ENCODE measurements at places on chromosomes 2 and 18.

DNA sequence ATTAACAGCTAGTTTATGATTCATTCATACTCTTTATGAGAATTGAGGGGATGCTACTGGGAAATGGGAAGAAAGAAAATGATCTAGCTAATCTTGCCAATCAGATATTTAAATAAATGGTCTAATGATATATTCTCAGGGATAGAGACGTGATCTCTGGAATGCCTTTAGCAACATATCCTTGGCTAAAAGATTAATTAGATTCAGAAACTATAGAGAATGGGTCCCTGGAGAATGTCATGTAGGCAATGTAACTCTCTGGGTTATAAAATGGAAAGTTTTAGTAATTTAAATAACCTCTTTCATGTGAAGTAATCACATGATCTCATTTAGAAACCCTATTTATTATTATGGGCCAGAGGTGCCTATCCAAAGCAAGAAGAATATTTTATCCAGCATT, 771.0 kb upstream of the CDH2 start:
- DNase-seq, result no peak

DNA sequence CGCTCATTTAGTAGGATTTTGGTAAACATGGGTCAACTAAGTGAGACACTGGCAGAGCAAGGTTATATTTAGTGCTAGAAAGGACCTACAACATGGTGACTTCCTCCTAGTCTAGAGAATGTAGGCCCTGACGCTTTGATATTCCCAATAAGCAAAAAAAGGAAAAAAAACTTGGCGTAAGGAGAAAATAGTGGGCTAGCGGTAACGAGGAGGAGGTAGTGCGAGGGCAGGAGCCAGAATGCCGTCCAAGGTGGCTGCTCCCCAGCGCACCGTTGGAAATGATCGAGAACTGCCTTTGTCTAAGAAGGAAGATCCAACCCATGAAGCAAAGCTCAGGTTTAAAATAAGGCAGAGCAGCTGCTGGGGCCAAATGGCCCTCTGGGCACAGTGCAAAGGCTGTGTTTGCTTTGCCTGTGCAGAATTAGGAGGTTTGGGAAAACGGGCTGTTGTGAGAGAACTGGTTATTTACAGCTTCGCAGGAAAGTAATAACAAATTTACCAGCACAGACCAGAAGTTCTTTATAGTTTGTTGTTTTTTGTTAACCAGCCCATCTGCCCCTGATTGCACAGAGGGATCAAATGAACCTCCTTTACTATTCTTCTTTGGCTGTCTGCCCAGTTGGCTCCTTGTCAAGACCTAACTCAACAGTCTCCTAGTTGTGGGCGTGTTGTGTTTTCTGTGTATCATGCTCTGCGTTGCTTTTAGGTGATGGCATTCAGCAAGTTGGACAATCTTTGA, 86.6 kb downstream of the ITGB1BP1 start:
- peak; percentile 98 for DNase-seq

DNA sequence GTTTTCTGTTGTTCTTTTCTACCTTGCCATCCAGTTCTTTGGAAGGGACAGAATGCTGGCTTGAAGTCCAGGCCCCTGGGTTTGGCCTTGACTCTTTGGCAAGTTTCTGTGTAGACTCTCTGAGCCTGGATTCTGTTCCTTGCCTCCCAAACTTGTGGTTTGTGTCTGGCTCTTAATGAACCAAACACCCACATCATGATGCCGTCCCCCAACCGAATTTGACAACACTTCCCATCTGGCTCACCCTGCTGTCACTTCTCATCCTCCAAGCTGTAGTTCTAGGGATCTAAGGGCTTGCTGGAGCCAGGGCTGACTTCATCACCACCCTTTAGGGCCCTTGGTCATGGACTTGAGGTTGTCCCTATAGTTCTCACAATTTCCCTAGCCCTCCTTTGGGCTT, 68.9 kb upstream of the CELF4 start:
- no peak for DNase-seq

- DNase-seq, result no peak
Measured at GRCh38 chr2:42653908-42654445, 85.5 kb downstream of the MTA3 start.

GRCh38 chr18:73384246-73384645, 516.5 kb upstream of the NETO1 start:
- DNase-seq, result no peak

DNA sequence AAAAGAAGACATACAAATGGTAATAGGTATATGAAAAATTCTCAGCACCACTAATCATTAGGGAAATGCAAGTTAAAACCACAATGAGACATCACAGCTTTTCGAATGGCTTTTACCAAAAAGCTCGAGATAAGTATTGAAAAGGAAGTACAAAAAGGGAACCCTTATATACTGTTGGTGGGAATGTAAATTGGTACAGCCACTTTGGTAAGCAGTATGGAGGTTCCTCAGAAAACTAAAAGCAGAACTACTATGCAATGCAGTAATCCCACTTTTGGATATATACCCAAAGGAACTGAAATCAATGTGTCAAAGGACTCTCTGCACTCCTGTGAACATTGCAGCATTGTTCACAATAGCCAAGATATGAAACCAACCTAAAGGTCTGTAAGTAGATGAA, 107.5 kb upstream of the SPATS2L start:
- DNase-seq, result no peak

GRCh38 chr18:56210520-56210919, 427.9 kb downstream of the TXNL1 start:
- DNase-seq, result no peak

DNA sequence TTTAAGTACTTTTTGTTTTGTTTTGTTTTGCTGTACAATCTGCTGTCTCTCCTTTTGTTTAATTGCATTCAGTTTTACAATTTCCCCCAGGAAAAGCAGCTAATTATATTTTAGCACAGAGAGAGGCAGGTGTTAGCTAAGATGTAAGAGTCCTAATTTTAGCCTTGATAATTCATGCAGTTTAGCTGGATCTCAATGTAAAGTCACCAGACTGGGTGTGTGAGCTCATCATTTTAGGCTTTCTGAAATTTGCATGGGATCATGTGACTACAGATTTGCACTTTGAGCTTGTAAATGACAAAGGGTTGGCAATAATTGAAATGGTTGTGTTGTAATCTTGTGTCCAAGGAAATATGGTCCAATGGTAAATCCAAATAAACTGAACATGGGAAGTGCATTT, 68.5 kb downstream of the ETAA1 start:
- DNase-seq, result no peak

DNA sequence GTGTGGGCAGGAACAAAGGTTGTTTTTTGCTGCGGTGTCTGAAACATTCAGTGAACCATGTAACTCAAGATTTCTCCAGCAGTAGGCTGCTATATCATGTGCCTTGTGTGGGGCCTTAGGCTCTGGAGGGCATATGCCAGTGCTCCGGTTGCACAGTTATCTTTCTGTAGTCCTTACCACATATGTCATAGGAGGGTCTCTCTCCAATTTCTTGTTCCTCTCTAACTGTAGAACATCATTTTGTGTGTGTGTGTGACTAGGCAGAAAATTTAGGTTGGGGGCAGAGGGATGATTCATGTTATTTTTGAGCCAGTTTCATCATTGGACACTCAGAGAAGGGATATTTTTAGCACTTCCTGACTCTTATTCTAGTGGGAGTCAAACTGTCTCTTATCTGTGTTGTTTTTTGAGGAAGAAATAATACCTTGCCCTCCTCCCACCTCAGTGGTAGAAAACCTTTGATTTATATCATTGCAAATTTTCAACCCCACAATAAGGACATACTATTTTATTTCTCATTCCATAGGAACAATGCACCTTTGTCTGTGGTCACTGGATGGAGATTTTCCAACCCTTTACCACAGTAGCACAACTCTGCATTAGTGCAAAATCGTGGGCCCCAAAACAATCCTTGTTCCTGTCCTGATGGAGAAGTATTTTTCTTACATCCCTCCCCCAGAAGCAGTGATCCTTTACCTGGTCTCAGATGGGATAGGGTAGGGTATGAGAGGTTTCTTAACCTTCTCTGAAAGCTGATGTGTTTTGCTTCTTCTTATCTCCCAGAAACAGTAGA, 113.9 kb downstream of the CCDC74A start:
- DNase-seq, result peak; percentile 36

DNA sequence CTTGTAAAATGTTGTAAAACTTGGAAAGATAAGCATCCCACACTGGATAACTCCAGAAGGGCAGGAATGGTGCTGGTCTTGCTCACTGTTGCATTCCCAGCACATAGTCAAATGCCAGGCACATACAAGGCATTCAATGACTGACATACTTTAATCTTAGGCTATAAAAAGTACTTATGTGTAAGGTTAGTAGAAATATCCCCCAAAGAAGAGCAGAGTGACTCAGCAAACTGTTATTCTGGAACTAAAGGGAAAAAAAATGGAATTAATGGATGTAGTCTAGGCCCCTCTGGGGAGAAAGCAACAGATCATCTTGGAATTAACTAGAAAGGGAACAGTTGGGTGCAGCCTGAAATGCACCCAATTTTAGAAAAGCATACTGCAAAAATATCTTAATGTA, 9.0 kb downstream of the ZBTB14 start:
- DNase-seq, result no peak

DNA sequence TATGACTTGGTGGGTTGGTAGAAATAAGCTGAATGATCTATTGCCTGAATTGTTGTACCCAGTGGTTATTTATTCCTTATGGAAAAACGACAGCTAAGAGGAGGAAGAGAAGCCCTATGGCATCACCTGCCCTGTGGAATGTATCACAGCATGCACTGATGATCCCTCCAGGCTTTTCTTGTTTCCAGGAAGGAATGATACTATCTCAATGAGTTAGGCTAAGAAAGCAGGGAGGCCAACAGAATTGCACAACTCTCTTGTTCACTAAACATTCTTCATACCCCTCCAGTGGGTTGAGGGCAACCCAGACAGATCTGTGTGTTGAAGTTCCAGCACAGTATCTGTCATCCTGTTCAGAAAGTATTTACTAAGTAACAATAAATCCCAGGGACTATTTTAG, 1001.7 kb upstream of the GYPC start:
- no peak for DNase-seq

DNA sequence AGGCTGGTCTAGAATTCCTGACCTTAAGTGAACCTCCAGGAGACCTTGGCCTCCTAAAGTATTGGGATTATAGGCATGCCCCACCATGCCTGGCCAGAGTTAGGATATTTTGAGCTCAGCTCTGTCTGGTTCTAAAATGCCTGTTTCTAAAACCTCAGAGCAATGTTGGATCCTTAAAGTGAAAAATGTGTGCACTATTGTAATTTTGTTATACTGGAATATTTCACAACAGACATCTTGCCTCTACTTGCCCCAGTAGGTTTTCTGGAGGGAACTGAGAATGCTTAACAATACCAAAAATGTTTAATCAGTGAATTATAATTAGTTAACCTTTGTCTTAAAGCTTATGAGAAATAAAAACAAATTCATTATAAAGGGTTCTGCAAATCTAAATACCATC, 144.6 kb upstream of the CCDC195 start:
- DNase-seq, result no peak

Data from brain microvascular endothelial cell (primary cell).